ENCODE measurements at places on chromosomes 12 and 14. TPM values are rescaled to one million over a fixed set of nuclear protein-coding genes. Genes with fewer than 3 reads are reported as not detected.

GRCh38 chr12:109923481-109924245, 23.6 kb downstream of the TCHP start:
- DNase-seq, result no peak

RAB5B gene
- 69.4 TPM for total RNA-seq

- DNase-seq, result peak; percentile 81
These were observed 101.2 kb downstream of the NELL2 start for GRCh38 chr12:44774815-44775411.

DNA sequence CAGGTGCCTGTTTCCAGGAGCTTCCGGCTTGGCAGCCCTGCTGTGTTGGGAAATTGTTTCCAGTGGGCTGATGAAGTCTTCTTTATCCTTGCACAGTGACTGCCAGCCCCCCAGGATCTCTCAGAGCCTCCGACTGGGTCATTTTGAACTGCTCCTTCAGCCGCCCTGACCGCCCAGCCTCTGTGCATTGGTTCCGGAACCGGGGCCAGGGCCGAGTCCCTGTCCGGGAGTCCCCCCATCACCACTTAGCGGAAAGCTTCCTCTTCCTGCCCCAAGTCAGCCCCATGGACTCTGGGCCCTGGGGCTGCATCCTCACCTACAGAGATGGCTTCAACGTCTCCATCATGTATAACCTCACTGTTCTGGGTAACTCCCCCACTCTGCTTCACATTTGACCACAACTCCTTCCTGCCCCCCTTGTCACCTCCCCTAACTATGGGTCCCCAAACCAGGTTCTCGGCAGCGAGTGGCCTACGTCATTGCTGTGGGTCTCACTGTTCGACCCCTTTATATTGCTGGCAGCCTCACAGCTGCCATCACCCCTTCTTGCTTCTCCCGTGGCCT, 2.3 kb downstream of the LAG3 start:
- no peak for DNase-seq

DNA sequence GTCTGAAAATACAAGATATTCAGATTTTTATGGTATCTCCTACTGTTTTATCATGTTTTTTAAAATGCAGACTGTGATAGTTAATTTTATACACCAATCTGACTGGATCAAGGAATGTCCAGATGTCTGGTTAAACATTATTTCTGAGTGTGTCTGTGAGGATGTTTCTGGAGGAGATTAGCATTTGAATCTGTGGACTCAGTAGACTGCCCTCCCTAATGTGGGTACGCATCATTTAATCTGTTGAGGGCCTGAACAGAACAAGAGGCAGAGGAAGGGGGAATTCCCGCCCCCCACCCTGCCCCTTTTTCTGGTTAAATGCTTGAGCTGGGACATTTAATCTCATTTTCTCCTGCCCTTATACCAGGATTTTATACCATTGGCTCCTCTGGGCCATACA, 72.1 kb downstream of the AVPR1A start:
- no peak for DNase-seq

DNA sequence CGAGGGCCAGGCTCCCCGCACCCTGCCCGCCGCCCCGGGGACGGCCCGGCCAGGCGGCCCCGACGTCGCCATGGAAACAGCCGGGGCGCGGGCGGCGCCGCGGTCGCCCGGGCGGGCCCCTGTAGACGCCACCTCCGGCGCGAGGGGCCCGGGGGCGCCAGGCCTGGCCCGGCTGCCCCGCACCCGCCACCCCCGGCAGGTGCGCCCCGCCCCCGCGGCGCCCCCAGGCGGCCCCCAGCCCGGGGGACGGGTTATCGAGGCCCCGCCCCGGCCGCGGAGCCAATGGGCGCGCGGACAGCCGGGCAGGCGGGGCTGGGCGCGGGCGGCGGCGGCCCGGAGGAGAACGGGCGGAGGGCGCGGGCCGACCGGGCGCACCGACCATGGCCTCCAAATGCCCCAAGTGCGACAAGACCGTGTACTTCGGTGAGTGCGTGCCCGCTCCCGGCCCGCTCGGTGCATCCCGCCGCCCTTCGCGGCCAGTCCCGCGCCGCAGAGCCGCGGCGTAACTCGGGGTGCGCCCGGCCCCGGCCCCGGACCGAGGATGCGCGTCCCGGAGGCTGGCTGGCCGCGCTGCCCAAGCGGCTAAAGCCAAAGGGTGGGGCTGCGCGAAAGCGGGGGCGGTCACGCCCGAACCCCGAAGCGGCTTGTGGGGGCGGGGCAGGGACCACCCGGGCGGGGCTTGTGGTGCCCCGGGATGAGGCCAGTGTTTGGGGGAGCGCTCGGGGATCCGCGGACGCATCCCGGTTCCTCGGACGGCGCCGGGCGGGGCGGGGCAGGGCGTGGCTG, at the start of gene CRIP2:
Gene CRIP2, plus strand, starts transcription at position 339 of the 786 bp plus-strand sequence. Its CDS starts 42 bp downstream, at position 381.
- DNase-seq, result no peak

GRCh38 chr12:83389237-83389996, 702.7 kb downstream of the TMTC2 start:
- DNase-seq, result no peak

DNA sequence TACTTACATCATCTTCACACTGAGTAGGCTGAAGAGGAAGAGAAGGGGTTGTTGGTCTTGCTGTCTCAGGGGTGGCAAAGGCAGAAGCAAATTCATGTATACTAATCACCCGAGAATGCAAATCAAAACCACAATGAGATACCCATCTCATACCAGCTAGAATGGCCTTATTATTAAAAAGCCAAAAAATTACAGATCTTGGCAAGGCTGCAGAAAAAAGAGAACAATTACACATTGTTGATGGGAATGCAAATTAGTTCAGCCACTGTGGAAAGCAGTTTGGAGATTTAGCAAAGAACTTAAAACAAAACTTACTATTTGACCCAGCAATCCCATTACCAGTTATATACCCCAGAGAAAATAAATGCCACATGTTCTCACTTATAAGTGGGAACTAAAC, 154.9 kb downstream of the SEC23A start:
- no peak for DNase-seq

CFAP54 gene
- total RNA-seq, result 1.2 TPM

DNA sequence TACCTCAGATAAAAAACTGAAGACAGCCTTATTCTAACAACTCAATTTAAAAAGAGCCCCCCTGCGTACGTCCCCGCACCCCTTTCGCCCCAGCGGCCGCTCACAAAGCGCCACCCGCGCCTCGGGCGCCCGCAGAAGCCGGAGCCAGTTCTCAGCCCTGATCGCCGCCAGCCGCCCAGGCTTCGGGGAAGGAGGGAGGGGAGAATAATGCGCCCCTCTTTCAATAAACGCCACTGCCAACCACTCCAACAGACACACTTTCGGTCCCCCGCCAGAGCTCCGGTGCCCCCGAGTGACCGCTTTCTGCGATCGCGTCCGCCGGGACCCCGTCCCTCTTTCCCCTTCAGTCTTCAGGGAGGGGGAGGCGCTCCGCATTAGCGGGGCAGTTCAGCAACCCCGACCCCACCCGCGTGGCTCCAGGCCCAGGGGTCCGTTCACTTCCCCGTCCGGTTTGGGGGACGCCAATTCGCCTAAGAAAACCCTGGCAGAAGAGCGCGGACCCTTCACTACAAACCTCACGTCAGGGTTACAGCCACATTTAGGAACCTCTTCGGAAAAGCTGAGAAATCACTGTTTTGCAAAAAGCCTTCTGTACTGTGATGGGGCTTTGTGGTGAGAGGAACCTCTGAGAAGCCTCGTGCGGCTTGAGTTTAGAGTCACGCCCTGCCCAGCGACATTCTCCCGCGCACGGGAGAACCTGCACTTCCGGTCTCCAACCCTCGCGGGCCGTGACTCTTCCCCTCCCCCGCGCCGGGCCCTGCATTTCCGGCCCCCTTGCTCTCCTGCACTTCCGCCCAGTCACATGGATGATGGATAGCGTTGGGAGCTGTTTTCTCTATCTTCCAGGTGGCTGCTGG, 18.7 kb downstream of the FOXG1 start:
- no peak for DNase-seq

DNA sequence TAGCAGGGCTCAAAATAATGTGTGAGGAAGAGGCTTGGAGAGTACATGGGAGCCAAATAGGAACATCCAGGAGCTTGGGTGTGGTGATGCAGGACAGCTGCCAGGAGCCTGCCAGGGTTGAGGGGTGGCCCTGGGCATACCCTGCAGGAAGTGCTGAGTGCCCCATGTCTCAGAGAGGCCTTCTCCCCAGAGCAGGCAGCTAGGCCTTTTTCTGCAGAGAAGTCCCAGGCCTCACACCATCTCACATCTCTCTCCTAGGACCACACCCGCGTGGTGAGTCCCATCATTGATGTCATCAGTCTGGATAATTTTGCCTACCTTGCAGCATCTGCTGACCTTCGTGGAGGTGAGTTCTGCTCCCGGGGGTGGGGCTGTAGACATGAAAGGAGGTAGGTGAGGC, 66.9 kb downstream of the ERH start:
- no peak for DNase-seq

GRCh38 chr12:54974279-54974678, 10.3 kb downstream of the TESPA1 start:
- no peak for DNase-seq

DNA sequence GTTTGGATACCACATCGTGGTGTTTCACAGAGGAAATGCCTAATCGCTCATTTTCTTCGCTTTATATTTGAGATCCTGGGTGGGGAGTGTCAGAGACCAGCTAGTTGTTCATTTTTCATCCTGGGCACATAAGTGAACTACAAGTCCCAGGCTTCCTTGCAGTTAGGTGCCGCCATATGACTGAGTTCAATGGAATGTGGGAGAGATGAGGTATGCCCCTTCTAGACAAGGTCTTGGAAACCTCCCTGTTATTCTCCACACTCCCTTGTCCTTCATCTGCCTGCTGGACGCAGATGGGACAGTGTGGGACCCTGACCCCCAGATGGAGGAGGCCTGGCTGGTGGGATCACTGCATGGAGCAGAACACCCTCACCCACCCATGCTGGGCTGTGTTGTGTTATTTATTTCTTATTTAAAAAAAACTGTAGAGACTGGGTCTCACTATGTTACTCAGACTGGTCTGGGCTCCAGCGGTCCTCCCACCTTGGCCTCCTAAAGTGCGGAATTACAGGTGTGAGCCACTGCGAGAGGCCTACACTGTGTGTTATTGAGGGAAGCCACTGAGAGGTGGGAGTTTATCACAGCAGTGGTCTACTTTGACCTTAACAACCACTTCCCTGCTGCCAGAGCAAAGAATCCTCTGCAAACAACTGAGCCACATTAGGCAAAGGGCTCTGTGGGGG, 42.9 kb upstream of the VRK1 start:
- DNase-seq, result no peak
